Vagina (tissue), 2 donors: ENCODE measurements at places on chromosomes 4 and X. TPM values are rescaled to one million over a fixed set of nuclear protein-coding genes. Genes with fewer than 3 reads are reported as not detected.

The SPIN4 gene
- 2.9 TPM for total RNA-seq

The CHRNA9 gene
- not detected for total RNA-seq

The VCX2 gene
- total RNA-seq: not detected

The FATE1 gene
- total RNA-seq: not detected

The ZFP92 gene
- total RNA-seq: 0.25 TPM

- no peak for DNase-seq
Measured at GRCh38 chr4:185358959-185359358, 36.8 kb downstream of the LRP2BP start.

DNA sequence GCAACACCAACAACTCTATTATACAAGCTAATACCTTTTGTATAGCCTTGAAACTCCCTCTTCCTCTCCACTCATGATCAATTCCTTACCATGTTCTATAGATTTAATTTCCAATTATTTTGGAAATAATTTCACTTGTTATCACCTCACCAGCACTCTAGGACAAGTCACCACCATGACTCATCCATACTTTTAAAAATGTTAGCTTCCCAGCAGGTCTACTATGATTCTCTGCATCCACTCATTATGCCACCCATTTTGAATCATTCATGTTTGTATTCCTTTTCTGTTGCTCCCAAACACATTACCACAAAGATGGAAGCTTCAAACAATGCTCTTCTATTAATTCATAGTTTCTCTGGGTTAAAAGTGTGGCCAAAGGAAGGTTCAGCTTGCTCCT lies 469.6 kb downstream of the PDGFC start:
- DNase-seq: no peak

DNA sequence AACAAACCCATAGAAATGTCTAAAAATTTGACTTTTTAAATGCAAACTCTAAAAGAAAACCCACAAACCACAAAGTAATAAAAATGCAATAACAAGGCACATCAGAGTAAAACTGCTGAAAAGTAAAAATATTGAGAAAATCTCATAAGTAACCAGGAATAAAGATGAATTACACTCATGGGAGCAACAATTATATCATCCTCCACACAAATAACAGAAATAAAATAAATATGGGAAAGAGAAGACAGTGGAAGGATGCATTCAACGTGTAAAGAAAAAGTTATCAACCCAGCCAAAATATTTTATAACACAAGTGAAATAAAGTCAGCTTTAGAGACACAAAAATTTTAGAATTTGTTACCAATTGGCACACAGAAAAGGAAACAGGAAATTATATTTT lies 1420.2 kb downstream of the PCDH18 start:
- DNase-seq: no peak

DNA sequence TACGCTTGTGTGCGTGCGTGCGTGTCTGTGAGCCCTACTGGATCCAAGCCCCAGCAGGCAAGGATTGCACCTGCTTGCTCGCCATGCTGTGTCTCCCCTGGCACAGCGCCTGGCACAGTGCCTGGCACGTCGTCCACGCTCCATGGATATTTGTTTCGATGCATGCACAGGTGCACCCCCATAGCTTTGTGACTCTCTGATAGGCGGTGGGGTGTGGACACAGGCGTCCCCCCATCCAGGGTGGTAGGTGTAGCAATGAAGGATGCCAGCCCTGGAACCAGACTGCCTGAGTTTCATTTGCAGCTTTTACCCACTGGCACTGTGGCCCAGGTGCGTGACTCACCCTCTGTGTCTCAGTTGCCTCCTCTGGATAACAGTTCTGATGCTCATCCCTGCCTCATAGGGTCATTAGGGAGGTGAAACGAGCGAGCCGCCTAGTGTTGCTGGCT lies 20.2 kb downstream of the PIGG start:
- DNase-seq: no peak

GRCh38 chr4:8235686-8236085 lies 33.9 kb upstream of the HTRA3 start:
- DNase-seq: no peak

- DNase-seq: no peak
Measured at GRCh38 chrX:8345473-8345872, 119.2 kb upstream of the VCX3B start.

DNA sequence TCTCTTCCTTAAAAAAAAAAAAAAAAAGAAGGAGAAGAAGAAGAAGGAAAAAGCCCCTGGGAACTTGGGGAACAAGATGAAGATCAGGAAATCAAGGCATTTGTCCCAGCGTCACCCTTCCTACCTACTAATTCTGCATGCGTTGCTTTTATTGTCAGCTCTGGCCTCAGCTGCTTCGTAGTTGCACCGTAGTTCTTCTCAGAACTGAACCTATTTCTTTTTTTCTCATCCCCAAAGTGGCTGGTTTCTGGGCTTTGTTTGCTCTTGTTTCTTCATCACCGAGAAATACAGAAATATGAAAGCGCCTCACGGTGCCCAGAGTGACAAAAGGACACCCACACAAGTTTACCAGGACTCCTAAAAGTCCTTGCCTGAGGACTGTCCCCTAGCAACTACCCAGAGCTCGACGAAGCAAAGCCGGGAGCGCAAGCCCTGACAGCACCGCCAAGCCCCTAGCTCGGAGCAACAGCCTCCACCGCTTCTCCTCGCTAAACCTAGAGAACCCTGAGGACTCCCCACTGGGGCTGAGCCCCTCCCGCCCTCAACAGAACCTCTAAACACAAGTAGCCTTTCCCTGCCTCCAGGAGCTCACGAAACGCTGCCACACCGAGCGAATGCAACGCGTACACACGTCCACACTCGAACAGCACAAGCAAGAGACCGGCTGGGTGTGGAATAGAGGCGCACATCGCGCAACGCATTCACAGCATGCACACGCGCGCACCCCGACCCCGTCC lies 710 bp downstream of the PRKG2 start:
- DNase-seq: no peak

- no peak for DNase-seq
Measured at GRCh38 chr4:147447786-147448185, 33.1 kb upstream of the EDNRA start.

DNA sequence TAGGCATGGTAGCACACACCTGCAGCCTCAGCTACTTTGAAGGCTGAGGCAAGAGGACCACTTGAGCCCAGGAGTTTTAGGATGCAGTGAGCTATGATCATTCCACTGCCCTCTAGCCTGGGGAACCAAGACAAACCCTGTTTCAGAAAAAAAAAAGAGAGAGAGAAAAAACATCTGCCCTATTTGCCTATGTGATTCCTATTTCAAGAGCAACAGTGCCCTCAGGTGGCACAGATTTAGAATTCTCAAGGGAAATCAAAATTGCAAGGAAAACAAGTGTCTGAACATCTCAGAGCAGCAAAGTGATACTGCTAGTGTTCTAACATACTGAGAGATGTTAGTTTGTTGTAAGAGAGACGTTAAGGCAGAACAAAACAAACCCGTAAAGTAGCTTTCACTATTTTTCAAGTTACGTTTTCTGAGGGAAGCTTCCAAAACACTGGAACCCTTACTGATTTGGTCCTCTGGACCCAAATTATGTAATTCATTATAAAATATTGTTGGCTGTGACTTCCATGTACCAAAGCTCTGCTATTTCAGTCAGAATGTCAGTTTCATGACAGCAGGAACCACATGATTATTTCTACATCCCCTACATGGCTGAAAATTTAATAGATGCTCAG lies 7.9 kb downstream of the BDH2 start:
- no peak for DNase-seq

- no peak for DNase-seq
Measured at GRCh38 chrX:109732017-109732801, 848 bp downstream of the ACSL4 start.

DNA sequence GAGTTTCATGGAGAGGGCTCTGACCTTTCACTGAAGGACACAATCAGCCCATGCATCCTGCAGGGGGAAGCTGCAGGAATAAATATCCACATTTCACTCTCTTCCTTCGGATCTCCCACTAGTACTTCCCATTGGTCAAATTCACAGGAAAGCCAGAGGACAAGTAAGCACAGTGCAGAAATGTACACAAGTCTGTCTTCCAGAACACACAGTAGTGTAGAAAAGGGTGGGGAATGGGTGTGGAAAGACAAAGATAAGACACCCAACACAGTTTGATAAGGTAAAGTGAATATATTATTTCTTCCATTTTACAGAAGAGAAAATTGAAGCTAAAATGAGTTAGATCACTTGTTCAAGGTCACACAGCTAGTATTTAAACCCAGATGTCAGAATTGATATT lies 81.1 kb upstream of the PCDH19 start:
- no peak for DNase-seq

- no peak for DNase-seq
Measured at GRCh38 chr4:47674144-47674543, 163.7 kb downstream of the CORIN start.

GRCh38 chr4:2860391-2861348 lies 17.0 kb downstream of the ADD1 start:
- DNase-seq: no peak

- DNase-seq: no peak
Measured at GRCh38 chr4:182343453-182343852, 100.3 kb downstream of the TENM3 start.

GRCh38 chr4:122861172-122861943 lies 34.7 kb downstream of the FGF2 start:
- no peak for DNase-seq

- DNase-seq: no peak
Measured at GRCh38 chr4:43816116-43816515, 632.5 kb downstream of the KCTD8 start.

DNA sequence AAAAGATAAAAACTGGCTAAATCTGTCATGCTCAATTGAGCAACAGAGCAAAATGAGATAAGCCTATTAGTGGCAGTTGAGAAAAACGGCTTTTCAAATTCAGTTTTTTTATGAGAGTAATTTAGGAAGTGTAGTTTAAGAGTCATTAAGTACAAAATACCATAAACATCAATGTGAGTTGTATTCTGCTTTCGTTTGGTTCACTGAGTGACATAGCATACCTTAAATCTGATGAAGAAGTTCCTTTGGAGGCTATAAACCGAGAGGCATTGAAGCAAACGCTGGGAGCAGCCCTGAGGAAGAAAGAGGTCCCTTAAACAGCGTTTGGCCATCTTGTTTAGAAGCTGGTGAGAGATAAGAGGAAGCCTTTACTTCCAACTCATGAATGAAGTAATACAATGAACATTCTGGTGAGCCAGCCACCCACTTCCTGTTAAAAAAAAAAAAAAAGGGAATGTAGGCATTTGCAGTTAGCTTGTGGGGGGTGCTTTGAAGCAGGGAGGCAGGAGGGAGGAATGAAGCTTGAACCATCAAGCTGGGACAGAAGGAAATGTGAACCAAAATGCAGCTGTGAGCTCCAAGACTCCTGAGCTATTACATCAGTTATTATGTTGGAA lies 132.3 kb downstream of the ZNF330 start:
- no peak for DNase-seq

DNA sequence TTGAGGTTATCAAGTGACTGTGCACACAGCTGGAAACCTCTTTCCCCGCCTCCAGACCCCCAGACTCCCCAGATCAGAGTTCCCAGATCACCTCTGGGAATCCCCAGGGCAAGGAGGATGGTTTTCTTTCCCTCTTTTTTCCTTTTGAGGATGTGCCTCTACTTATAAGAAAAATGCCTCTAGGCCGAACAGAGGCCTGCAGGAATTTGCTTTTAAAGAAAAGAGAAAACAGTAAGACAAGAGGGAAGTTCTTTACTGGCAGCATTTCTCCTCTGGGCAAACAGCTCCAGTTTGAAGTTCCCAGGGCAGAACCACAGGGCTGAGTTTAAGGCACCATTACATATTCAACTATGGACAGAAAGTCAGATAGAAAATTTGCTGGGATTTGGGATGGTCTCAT lies 837.9 kb upstream of the LCORL start:
- no peak for DNase-seq

- no peak for DNase-seq
Measured at GRCh38 chr4:174592985-174593335, 70.7 kb upstream of the HPGD start.
